ENCODE measurements at places on chromosomes 12 and 14.

GRCh38 chr12:80925237-80925636 lies 12.5 kb downstream of the LIN7A start:
- DNase-seq, result no peak

- no peak for DNase-seq
Observed at GRCh38 chr14:73245480-73246325, 8.4 kb downstream of the PAPLN start.

- DNase-seq, result no peak
Observed at GRCh38 chr12:68236421-68237059, 10.9 kb upstream of the IL26 start.

- no peak for DNase-seq
Observed at GRCh38 chr14:102187044-102187443, 47.3 kb downstream of the WDR20 start.

- no peak for DNase-seq
Observed at GRCh38 chr12:131491155-131491554, 219.7 kb upstream of the SFSWAP start.

- no peak for DNase-seq
Observed at GRCh38 chr14:103398427-103399195, 13.4 kb downstream of the MARK3 start.

DNA sequence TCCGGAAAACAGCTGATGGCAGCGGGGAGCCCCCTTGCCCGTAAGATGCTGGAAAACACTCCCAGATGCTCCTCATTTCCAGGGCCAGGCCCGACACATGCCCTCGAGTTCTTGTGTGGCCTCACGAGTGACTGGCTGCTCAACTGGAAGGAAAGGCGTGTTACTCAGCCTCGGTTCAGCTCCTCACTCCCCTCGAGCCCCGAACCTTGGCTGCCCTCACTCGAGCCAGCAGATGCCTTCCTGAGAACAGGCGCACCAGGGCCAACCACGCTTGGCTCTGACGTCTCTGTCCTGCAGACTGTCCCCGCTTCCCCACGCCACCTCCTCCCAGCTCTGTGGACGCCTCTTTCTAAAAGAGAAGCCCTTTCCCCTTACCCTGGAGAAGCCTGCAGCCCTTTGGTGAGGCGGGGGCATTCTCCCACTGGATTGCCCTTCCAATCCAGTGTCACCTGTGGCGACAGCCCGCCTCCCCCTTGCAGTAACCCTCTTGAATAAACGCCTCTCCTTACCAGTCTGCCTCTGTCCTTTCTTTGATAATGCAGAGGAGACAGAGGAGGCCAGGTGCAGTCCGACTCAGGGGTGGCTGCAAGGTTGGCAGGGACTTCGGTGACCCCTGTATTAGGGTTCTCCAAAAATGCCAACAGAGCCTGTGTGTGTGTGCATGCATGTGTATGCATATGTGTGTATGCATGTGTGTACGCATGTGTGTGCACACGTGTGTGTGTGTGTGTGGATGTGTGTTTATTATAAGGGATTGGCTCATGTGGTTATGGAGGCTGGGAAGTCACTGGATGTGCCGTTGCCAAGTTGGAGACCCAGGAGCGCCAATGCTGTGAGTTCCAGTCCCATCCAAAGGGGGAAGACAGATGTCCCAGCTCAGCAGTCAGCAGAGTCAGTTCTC lies 166.3 kb downstream of the KIF26A start:
- DNase-seq, result no peak

DNA sequence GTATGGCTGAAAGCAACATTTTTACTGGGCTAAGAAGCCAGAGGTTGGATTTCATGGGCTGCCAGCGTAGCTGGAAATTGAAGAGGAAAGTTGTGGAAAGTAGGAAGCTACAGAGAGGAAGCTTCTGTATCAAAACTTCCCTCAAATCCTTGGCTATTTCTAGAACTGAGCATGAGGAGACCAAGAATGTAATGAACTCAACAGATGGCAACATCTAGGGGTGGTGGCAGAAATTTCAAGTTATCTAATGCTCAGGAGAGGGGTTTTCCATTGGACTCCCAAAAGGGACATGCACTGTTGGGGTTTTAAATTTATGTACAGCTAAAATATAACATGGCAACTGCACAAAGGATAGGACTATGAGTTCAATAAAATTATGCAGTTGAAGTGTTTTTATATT lies 151.3 kb downstream of the DHRS2 start:
- no peak for DNase-seq

DNA sequence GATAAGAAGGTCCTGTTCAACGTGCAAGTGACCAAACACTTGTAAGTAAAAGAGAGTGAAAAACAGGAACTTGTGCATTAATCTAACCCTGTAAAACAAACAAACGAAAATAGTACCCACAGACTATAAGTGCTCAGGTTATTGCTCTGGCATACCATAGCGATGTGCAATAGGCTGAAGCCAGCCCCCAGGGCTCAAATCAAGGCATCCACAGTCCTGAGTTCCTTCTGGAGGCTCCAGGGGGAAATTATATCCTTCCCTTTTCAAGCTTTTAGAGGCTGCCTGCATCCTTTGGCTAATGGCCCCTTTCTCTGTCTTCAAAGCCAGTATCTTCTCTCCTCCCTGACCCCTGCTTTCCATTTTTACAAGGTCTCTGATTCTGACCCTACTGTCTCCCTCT lies 8.1 kb upstream of the CMAS start:
- no peak for DNase-seq

- DNase-seq, result no peak
Observed at GRCh38 chr12:72209086-72209485, 63.1 kb upstream of the TRHDE start.

- DNase-seq, result no peak
Observed at GRCh38 chr12:104641862-104642261, 185.1 kb downstream of the CHST11 start.

DNA sequence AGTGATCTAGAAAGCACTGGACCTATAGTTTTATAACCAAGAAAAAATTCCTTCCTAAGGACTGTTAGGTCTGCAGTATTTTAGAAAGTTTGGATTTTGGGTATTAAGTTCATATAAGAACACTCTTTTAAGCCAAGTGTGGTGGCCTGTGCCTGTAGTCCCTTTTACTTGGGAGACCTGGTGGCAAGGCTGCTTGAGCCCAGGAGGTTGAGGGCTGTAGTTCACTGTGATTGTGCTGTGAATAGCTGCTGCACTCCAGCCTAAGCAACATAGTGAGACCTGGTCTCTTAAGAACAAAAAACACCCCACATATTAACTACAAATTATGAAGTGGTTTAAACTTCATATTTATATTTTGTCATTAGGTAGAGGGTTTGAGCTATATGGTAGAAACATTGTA lies 9.7 kb downstream of the DNM1L start:
- DNase-seq, result no peak

- DNase-seq, result no peak
Observed at GRCh38 chr12:1740161-1740948, 49.5 kb downstream of the ADIPOR2 start.

DNA sequence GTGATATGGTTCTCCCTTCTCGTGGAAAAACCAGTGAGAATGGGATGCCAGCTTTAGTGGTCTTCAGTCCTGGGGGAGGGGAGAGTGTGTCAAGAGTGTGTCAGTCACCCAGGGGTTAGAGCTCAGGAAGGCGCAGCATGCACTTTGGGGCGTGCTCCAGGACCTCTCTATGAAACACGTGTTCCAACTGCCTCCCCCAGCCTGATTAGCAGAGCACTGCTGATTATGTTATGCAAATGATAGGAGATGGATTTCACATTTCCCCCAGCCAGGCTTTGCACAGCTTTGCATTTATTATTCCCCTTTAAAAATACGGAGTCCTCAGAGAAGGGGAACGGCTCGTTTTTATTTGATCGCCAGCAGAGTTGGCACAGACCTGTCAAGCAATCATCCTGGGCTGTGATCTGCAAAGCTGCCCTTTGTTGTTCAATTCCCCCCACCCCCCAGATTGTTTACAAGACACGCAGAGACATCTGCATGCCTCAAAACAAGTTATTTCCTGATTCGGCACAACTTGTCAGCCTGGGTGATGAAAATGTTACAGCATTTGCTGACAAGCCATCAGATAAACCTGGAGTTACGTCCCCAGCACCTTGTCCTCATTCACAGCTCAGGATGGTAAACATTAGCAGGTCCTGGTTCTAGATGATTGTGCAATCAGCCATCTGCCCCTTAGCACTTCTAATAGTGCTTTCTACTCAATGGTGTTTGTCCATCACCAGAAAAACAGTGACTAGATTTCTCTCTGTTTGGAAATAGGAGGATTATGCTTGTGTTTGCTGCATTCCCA lies 196.5 kb downstream of the NOVA1 start:
- DNase-seq, result no peak

DNA sequence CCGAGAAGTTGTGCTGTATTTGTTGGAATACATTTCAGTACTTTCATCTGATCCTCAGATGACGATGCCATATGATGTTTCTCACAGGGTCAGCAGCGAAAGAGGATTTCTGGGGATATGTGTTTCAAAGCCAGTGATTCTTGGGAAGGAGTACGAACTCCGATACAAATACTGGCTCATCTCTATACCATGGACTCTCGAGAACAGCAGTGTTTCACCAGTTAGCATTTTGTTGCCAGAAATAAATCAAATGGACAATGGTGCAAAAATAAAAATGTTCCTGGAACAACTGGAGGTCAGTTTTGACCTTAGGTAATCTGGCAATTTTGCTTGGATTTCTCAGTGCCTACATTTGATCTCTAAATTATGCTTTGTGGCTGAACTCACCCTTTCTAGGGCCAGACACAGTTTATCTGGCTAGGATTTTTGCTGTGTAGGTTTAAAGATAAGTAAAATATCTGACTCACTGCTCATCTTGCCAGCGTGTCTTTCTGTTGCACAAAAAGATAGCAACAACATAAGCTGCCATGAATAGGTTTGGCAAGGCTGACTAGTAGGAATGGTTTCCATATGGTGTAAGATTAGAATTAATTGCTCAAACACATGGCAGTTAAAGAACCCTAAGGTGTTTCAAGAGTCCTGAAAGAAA lies 11.0 kb upstream of the MGP start:
- DNase-seq, result no peak

DNA sequence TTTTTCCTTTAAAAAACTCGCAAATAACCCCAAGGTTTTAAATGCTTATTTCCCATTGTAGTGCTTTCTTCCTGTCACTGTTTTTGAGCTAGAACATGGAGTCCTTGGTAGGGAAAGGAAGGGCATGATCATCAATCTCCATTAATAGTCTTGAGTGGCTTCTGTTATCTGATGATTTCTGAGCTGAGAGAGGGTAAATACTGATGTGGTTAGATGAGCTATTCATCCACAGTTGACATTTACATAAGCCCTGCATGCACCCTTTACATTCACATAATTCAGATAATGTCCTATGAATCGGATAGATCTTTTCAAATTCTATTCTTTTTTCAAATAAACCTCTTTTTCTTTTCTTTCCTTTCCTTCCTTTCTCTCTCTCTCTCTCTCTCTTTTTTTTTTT lies 81.4 kb downstream of the NTN4 start:
- no peak for DNase-seq

- no peak for DNase-seq
Observed at GRCh38 chr14:79986251-79986650, 225.1 kb downstream of the DIO2 start.

DNA sequence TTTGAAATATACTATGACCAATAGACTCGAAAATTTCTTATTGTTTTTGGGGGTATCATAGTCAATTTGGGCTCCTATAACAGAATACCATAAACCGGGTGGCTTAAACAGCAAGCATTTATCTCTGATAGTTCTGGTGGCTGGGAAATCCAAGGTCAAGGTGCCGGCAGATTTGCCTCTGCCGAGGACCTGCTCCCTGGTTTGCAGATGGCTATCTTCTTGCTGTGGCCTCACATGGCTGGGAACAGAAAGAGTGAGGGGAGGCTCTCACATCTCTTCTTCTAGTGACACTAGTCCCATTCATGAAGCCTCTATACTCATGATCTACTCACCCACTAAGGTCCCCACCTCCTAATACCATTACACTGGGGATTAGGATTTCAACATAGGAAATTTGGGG lies 70.7 kb downstream of the BORCS5 start:
- DNase-seq, result no peak

DNA sequence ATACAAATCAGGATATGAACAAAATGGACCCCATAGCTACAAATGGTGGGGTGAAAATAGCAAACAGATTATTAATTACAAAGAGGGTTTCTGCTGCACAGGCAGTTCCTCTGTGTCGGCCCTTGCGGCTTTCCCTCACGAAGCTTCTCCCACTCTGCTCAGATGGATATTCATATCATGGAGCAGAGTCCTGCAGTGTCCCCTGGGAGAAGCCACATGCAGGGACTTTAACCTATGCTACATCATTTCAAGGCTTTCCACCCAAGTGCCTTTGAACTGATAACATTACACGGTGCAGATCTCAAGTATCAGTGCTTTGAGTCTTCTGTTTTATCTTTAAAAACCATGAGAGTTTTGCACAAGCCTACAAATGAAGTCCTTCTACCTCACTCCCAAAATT lies 229.1 kb downstream of the PPM1H start:
- DNase-seq, result no peak

DNA sequence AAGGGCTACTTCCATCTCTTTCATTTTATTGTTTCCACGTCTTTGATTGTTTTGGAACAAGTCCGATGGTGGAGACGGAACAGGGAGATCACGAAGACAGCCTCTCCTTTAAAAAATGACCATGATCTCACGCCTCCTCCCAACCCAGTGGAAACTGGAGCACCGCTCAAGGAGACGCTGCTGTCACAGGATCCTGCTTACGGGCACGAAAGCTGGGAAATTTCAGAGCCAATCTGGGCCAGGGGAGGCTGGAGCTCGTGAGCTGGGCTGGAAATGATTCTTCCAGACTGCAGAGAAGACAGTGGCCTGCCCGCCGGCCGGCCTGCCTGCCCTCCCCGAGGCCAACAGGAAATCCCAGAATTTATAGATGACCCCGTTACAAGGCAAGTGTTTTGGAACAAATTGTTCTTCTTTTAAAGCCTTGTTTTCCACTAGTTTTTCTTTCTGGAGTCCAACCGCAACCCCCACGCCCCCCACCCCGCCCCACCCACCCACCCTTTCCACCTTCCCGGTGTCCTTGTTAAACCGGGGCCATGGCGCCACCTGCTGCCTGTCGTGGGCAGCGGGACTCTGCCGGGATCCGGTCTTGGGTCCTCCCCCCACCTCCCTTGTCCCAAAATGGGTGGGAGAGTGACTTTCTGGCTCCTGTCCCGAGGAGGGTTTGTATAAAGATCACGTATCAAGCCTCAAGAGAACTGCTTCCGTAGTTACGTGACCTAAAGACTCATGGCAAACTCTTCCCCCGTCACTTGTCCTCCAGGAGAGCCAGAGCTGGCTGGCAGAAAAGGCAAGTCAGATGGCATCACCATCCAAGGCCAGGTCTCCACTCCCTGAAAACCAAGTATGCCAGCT lies 40.3 kb downstream of the MAP1LC3B2 start:
- no peak for DNase-seq

- DNase-seq, result peak; percentile 7
Observed at GRCh38 chr12:85866986-85867776, 6.9 kb upstream of the NTS start.

- no peak for DNase-seq
Observed at GRCh38 chr14:90796329-90796728, 19.9 kb downstream of the TTC7B start.

- DNase-seq, result peak; percentile 9
Observed at GRCh38 chr14:39666386-39666785, 234.2 kb upstream of the FBXO33 start.

- DNase-seq, result no peak
Observed at GRCh38 chr12:77855548-77855947, 24.9 kb downstream of the NAV3 start.

Data from epithelial cell of proximal tubule (primary cell).